ENCODE measurements at places on chromosomes 12 and 14.

GRCh38 chr12:75868501-75868900 lies 163.1 kb downstream of the PHLDA1 start:
- no peak for DNase-seq

GRCh38 chr12:117114784-117115183 lies 15.6 kb upstream of the TESC start:
- no peak for DNase-seq

- DNase-seq, result no peak
Observed at GRCh38 chr14:20524027-20524426, 18.7 kb downstream of the RNASE10 start.

DNA sequence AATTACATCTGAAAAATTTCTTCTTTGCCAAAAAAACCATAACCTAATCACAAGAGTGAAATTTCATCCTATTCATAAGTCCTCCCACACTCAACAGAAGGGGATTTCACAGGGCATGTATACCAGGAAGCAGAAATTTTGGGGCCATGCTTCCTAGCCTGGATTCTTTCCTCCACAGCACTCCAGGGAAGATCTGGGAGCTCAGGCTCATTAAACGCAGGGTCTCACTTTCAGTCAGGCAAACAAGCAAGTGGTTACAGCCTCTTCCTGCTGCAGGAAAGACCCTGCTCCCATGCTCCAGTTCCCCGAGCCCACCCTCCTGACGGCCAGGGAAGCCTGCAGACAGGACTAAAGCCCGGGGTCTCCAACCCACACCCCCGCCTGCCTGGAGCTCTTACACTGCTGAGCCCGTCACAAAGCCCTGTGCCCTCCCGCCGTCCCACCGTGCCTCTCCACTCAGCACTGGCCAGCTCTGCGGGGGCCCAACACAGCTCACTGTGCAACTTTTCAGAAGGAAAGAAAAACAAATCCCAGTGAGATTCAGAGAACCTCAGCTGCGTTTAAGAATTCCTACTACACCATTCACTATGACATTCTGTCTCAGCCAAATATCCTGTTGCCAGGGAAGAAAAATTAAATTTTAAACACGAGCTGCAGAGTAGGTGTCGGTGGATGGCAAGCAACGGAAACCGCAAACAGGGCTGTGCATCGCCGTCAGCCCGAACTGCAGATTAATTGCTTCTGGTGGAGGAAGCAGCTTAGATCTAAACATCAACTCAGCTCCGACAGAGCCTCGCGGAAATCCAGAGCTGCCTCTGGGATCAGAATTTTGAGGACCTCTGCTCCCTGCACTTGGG lies 106.7 kb upstream of the SFSWAP start:
- DNase-seq, result no peak

GRCh38 chr14:77565289-77565993 lies 51.0 kb downstream of the SPTLC2 start:
- no peak for DNase-seq

DNA sequence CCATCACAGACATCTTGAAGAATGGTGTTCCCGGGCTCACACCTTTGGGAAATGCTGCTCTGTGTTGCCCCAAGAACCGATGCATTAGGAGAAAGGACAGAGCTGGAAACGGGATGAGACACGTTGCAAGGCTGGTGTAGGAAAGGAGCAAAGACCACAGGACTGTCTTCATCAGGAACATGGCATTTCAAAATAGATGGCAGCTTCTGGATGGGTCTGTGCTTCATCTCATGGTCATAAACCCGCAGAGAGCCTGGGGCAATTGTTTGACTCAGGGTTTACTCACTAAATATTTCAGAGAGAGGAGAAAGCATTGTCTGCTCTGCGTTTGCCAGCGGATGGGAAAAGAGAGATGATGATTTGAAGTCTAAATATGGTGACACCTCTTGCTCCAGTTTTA lies 76.3 kb downstream of the CACNA1C start:
- no peak for DNase-seq

- DNase-seq, result peak; percentile 30
Observed at GRCh38 chr14:68145036-68145435, 325.5 kb downstream of the RAD51B start.

DNA sequence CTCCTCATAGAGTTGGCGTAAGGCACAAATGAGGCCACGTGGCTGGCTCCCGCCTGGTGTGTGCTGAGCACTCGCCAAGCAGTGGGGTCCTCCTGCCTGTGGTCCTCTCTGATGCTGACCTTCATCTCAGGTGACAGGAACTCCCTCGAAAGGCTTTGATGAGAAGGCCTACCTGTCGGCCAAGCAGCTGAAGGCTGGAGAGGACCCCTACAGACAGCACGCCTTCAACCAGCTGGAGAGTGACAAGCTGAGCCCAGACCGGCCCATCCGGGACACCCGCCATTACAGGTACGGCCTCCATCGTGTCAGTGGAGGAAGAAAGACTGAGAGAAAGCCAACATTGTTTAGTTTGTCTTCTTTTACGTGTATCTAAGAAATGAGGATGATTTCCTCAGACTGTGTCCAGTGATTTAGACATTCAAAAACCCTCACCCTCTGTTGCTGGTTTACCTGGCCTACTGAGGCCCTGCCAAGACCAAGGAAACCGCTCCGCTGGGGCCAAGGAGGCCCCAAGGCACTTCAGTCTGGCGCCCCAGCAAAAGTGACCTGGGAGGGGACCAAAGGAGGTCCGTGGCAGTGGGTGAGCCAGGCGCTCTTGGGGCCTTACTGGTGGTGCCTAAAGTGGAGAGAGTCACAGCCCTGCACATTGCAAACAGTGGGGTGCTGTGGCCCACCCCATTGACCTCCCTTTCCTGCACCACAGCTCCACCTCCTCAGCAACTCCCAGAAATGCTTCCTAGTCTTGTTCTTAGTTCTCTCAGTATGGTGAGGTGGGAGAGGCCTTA lies 60.8 kb downstream of the GALNT16 start:
- no peak for DNase-seq

- no peak for DNase-seq
Observed at GRCh38 chr12:108399514-108399913, 60.4 kb upstream of the CMKLR1 start.

DNA sequence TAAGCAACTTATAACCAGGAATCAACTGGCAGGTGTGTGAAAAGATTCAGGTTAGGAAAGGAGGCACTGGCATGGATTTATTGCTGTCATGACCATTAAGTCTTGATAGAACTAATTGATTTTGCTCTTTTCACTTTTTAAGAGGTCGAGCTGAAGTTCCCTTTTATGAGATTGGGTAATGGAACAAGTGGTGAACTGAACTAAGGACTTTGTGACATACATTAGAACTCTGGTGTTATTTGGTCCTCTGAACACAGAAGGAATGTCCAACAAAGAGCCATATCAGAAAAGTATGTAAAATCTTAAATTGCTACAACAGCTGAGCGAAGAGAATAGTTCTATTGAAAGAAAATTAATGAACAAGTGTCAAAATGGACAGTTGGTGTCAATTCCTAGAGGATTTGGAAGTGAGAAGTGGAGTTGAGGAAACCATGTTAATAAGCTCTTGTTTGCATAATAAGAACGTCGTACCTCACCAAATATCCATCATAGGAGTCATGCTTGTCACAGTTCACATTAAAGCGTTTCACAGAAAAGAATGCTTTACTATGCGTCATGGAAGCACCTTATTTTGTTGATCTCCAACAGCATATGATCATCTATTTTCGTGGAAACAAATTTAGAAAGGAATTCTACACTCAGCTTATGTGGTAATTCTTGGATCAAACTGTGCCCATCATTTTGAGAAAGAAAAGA lies 8.4 kb upstream of the MYF6 start:
- no peak for DNase-seq

DNA sequence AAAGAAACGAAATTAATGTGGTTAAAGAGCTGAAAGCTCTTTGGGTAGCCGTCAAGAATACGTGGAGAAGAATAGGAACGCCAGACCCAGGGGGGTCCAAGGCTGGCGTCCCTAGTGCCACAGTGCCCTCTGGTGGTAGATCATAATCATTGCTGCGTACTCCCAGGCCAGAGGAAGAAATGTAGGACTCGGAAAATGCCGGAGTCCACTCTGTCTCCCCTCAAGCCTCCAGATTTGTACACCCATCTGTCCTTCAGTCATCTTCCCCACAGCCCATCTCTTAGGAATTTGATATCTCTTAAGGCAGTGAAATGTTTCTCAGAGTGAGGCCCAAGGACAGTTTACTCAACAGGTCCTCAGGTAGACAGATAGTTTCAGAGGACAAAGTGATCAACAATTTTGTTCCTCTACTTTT lies 25.4 kb upstream of the PLEKHG6 start:
- peak; percentile 81 for DNase-seq

GRCh38 chr12:62258941-62259630 lies 1.1 kb upstream of the USP15 start:
- no peak for DNase-seq

GRCh38 chr12:133202493-133203343 lies 21.4 kb downstream of the ZNF268 start:
- DNase-seq, result no peak

DNA sequence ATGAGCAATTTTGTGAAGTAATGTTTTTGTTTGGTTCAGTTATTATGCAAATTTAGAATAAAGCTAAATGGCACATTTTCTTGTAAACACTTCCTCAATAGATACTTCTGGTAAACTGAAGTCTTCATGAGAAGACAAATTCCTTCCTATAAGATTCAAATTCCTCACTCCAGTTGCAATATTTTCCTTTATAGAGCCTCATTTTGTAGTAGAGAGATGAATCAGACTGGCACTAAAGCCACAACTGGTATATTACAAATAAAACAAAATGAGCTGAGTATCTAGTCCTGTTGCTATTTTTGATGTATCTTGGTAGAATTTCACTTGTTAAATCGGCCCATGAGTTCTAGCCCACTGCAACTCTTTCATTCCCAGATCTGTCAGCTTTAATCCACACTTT lies 5.5 kb downstream of the LGR5 start:
- no peak for DNase-seq

GRCh38 chr14:45633220-45633984 lies 380.4 kb upstream of the MIS18BP1 start:
- no peak for DNase-seq

DNA sequence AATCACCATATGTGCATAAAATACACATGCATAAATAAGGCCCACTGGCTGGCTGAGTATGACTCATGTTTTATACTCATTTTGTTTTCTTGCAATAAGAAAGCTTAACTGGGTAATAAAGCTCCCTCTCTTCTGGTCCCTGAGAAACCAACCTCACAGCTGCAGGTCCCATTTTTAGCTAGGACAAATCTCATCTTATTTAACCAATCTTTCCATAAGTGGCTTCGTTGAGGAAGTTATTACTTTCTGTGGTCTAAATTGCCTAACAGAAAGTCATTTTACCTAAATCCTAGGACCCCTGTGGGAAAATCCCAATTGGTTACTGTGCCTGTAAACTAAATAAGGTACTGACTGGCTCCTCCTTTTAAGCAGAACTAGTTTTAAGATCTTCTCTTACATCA lies 232.8 kb upstream of the FBXO33 start:
- no peak for DNase-seq
